ENCODE measurements at places on chromosomes 7 and 10.

- DNase-seq: no peak
Observed at GRCh38 chr10:17247210-17247609, 19.2 kb downstream of the VIM start.

DNA sequence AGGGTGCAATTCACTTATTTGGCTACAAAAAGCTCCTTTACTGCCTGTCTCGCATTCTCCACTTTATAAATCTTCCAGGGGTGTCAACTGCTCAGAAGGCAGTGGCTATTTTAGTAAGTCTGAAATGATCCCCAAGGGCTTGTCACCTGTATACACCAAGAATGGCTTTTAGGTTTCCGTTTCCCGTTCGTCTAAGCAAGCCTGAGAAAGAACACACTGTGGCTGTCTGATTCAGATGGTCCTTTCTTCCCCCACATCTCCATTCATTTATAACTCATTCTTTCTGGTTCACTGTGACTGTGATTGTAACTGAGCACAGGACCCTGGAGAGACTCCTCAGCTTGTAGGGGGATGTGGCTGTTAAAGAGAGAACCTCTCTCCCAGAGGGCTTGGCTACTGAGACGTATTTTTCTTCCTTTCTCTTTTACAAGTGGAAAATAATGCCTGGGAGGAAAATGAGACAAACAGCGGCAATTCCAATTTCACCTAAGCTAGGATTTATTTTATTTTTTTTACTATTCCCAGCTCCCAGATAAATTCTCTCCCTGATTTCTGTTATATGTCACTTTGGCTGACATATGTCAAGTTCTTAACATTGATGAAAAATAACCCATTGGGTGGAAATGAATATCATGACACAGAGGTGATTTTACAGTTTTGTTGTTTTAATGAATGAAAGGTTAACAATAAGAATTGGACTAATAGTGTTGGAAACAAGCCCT, 129.3 kb downstream of the FAM107B start:
- DNase-seq: no peak

DNA sequence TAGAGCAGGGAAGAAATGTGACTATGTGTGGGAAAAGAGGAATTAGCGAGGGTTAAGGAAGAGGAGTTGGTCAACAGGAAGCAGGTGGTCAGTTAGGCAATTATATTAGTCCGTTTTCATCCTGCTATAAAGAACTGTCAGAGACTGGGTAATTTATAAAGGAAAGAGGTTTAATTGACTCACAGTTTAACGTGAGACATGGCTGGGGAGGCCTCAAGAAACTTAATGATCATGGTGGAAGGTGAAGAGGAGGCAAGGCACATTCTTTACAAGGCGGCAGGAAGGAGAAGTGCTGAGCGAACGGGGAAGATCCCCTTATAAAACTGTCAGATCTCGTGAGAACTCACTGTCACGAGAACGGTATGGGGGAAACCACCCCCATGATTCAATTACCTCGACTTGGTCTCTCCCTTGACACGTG, 35.0 kb downstream of the RAMP3 start:
- DNase-seq: no peak

DNA sequence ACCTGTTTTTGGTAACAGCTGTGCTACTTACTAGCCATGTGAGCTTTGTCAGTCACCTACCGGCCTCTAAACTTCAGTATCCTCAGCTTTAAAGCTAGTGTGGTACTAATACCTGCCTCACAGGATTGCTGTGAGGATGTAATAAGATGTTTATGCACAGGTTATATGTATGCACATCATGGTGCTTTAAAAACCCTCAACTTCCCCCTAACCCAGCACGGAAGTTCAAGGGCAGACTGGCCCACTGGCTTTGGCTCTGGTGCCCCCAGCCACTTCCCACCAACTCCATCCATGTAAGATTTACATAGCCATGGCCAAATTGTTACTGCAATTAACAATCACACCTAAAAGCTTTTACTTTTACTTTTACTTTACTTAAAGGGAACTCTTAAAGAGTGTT, 676.0 kb upstream of the GALNT17 start:
- DNase-seq: no peak

DNA sequence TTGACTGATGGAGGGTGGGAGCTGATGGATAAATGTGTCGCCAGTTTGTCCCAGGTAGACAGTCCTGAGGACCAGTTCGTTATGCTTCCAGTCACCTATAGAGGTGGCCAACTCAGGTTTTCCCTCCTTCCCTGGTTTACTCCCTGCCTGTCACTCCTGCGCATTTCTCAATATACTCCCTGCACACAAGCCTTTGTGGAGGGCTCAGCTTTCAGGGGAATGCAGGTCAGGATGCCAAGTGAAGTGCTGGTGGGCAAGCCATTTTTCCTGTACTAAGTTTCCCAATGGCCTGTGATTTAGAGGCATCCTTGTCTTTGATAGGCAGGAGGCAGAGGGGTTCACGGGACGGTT, 473.5 kb upstream of the ZMIZ1 start:
- no peak for DNase-seq
